ENCODE measurements at places on chromosomes 3 and 15.
A peak's percentile ranks its signal among the peaks of the same experiment; 100 is the strongest.

DNA sequence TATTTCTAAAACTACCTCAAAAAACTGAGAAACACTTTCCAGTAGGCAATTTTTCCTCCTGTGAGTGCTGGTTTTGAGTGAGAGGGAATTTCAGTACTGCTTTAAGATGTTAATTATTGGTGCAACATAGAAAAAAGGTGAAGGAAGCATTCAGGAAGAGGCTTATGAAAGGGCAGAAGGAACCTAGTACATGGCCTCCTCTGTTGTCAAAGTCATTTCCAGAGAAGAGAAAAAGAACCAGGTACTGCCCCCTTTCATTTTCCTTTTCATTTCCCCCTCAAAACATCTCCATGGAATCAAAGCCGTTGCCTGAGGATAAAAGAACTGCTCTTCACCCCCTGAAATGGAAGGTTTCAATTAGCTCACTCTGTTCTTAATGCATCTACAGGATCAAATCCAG, 19.8 kb downstream of the RARRES1 start:
- DNase-seq = no peak

DNA sequence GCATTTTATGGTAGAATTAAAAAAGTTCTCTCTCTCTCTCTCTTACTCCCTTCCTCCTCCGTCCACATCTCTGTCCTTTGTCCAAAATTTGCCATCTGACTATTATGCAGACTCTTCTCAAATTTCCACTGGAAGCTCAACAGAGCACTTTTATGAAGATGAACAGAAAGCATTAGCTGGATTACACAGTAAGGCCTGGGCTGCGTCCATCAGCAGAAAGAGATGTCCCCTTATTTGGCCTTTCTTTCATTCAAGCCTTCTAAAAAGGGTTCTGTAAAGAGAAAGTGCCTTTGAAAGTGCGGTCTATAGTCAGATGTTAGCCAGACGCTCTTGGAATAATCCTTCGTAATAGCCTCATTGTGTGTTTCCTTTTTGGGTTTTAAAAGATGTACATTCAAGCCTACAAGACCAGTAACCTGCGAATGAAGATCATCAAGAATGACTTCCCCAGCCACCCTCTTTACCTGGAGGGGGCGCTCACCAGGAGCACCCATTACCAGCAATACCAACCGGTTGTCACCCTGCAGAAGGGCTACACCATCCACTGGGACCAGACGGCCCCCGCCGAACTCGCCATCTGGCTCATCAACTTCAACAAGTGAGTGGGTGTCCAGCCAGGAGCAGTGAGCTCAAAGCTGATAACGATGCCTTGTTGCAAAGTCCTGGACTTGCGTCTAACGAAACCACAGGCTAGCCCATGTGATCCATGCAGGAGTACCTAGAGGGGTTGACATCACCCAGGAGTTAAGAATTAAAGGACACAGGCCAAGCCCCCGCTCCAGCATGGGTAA, 53.1 kb downstream of the MESD start:
- DNase-seq = no peak

GRCh38 chr3:124298951-124299350, 307.0 kb upstream of the ROPN1 start:
- DNase-seq = peak; percentile 13

GRCh38 chr3:78912259-78912658, 855.5 kb downstream of the ROBO1 start:
- DNase-seq = no peak

- DNase-seq = no peak
Observed at GRCh38 chr3:174737966-174738365, 121.2 kb upstream of the NAALADL2 start.

DNA sequence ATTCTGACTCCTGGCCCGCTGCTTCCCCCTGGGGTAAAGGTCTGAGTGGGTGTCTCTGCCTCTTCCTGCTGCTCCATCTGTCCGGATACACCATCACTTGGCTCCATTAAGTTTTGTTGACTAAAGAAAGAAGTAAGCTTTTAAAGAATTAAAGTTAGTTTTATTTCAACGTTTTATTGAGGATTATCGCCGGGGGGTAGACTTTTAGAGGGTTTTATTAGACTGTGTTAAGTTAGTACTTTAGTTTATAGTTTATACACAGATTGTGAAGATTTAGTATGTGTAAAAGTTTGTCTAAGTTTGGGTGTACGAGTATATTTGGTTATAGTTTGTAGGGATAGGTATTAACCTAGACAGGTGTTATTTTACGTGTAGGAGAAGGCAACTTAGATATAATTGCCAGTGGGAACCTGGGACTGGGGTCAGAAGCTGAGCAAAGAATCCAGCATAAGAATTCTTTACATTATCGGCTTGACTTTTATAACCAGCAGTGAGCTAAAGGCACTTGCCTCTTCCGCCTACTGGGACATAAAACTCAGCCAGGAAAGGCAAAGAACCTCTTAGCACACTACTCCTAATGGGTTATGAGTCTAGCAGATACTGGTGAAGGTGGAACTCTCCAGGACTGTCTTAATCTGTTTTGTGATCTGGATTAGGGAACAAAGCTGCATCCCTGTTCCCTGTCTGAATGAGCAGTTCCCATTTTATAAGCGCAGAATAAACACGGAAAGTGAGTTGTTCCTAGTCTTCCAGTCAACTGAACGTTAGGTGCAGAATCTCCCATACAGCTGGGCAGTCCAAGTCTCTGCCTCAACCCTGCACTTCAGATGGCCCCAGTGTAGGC, 131.3 kb downstream of the FAM43A start:
- no peak for DNase-seq

All from myocyte (in vitro differentiated cells).